D341Med (cell line): ENCODE measurements at places on chromosomes 2 and 18.

GRCh38 chr2:29759360-29759759, 162.0 kb downstream of the ALK start:
- no peak for DNase-seq

DNA sequence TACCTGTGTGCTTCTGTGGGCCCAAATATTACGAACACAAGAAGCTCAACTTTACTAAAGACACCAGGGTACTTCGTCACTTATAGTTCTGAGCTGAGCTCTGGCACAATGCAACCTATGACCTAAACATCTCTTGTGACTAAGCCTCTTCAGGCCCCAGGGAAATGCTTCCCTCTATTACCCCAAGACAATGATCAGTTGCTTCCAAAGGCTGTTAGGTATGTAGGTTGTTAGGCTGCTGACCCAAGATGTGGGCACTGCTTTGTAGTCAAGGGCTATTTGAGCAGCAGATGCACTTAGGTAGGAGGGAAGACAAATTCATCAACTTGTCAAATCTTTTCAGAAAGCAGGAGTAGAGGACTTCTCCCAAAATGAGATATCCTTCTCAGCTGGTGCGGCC, 640.1 kb downstream of the EPHA4 start:
- no peak for DNase-seq

GRCh38 chr2:64112016-64112415, 32.2 kb downstream of the PELI1 start:
- DNase-seq, result no peak

- no peak for DNase-seq
Measured at GRCh38 chr2:8840475-8841091, 3.2 kb upstream of the KIDINS220 start.

DNA sequence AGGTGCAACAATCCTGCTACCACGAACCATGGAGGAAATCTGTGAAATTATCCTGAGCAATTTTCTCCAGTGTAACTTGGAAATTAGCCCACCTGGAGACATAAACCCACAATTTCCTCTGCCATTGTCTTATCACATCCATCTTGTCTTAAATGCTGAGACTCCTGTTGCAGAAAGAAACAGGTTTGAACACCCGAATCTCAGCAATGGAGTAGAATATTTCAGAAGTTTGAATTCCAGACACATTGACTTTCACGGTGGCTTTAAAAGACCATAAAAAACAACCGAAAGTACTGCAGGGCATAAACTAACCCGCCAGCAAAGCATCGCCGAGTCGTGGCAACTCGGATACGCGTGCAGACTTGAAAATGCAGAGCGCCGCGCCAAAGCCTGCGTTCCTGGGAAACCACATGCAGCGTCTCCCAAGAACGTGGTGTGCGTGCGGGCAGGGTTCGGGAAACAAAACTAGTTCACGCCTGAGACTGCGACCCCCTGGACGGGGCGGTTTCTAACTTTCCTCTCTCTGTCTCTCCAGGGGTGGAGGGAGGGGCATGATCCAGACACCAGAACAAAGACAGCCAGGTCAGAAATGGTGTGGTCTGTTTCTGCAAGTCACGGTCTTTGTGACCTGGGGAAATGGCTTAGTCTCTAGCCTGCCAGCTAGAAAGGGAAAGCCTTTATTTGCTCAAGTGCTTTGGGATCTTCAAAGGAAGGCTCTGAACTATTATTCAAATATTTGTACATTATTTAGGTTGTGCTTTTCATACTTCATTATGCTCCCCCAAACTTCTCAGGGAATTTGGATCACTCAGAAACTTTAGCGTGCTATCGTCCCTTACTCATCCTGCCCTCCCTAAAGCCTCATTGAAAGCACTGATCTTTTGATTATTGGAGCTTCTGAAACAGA, 26.9 kb upstream of the KCTD1 start:
- peak; percentile 59 for DNase-seq
